ENCODE measurements at places on chromosomes 12 and 14. TPM values are rescaled to one million over a fixed set of nuclear protein-coding genes. Genes with fewer than 3 reads are reported as not detected.

- no peak overlapping the region for H3K27ac ChIP-seq
- no peak overlapping the region for H3K4me3 ChIP-seq
- no peaks in the 10 kb centered on the region for H3K36me3 ChIP-seq
- no peaks in the 10 kb centered on the region for H3K27me3 ChIP-seq
These were observed 63.7 kb upstream of the IFNG-AS1 start for GRCh38 chr12:67925552-67925951.

DNA sequence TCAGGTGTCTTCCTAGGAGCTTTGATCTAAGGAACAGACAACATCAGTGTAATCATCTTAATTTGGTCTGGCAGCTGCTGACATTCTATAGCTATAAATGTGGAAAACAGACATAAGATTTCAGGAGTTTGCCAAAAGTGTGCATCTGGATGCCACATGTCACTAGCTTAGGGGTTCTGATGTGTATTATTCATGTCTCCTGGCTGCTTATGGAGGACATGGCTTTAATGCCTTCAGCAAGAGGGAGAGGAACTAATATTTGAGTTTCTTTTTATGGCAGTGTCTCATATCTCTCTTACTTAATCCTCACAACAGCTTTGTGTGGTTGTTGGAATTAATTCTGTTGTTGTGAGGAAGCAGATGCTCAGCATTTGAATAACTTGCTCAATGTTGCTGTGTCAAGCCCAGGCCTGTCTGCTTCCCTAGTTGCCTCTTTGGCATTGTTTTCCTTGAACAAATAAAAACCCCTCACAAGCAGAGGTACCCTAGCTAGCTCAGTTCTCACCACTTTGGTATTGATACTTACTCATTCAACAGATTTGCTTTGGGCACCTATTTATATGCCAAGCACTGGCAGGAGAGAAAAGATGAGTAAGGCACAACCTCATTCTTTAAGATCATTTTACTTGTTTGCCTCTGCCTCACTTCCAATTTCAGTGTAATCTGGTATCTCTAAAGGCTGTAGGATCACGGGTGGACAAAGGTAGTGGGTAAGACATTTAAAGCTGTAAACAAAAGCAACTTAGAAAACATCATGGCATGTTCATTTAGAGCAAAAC lies 39.8 kb upstream of the EID3 start:
- no peak overlapping the region for H3K4me3 ChIP-seq
- H3K36me3 ChIP-seq = no peaks in the 10 kb centered on the region
- H3K27me3 ChIP-seq = no peaks in the 10 kb centered on the region
- DNase-seq = no peak
- no peak overlapping the region for H3K27ac ChIP-seq
- no peaks in the 10 kb centered on the region for H3K4me1 ChIP-seq

GRCh38 chr12:47192051-47192450 lies 112.3 kb upstream of the AMIGO2 start:
- H3K36me3 ChIP-seq = no peaks in the 10 kb centered on the region
- H3K27me3 ChIP-seq = no peaks in the 10 kb centered on the region
- H3K27ac ChIP-seq = no peak overlapping the region
- peaks cover 16% of the 10 kb centered on the region for H3K4me1 ChIP-seq
- no peak for DNase-seq

DNA sequence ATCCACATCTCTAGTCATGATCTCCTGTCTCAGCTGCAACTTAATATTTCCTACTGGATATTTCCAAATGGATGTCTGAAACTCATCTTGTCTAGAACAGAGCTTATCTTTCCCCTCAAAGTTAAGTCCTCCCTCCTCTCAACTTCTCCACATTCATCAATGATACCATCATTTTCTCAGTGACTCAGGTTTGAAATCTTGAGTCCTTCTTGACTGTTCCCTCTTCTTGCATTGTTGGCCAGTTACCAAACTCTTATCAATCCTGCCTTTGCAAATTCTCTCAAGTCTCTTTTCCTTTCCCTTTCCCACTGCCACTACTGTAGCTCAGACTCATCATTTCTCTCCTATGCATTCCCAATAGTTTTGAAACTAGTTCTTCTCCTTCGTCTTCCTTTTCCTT lies 14.3 kb upstream of the CHURC1 start:
- H3K4me3 ChIP-seq = no peak overlapping the region
- no peaks in the 10 kb centered on the region for H3K4me1 ChIP-seq
- H3K36me3 ChIP-seq = no peaks in the 10 kb centered on the region
- no peak overlapping the region for H3K27ac ChIP-seq
- DNase-seq = no peak

GRCh38 chr12:16606201-16606849 lies 363 bp upstream of the LMO3 start:
- no peak for DNase-seq
- H3K27ac ChIP-seq = peak overlapping the region; percentile 77
- peak overlapping the region; percentile 53 for H3K4me3 ChIP-seq
- H3K27me3 ChIP-seq = no peaks in the 10 kb centered on the region
- H3K36me3 ChIP-seq = no peaks in the 10 kb centered on the region

The ZC2HC1C gene
- total RNA-seq = 4.3 TPM

GRCh38 chr12:118312578-118312977 lies 60.1 kb downstream of the TAOK3 start:
- peaks cover 3% of the 10 kb centered on the region for H3K4me1 ChIP-seq
- no peak overlapping the region for H3K4me3 ChIP-seq
- no peak overlapping the region for H3K27ac ChIP-seq
- no peak for DNase-seq

GRCh38 chr12:23556661-23557060 lies 392.8 kb downstream of the SOX5 start:
- no peak overlapping the region for H3K27ac ChIP-seq
- no peaks in the 10 kb centered on the region for H3K36me3 ChIP-seq
- no peaks in the 10 kb centered on the region for H3K27me3 ChIP-seq
- H3K4me3 ChIP-seq = no peak overlapping the region
- DNase-seq = no peak

DNA sequence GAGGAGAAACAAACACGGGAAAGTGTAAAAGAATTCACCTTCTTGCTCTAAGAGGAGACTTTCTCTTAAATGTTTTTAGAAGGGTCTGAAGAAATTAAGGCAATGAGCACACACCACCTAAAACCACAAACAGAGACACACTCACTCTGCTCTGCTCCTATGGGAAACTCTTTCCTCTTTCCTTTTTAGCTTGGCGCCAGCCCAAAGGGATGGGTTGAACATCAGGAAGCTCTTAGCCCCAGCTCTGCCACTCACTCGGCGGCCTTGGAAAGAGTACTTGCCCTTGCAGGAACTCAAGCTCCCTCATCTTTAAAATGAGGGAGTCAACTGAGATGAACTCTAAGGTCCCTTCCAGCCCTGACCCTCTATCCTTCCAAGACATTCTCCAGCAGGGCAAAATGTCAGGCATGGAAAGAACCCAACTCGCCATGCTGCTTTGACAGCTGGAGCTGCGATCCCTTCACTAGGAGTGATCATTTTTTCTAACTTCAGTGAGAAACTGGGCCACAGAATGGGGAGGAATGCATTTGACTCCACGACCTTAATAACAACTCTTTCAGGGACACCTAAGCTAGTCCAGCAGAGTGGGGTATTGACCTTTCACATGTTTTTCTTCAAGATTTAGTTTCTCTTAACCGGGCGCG lies 980 bp upstream of the RNASE8 start:
- no peak overlapping the region for H3K27ac ChIP-seq
- H3K4me3 ChIP-seq = no peak overlapping the region
- no peaks in the 10 kb centered on the region for H3K4me1 ChIP-seq
- H3K36me3 ChIP-seq = no peaks in the 10 kb centered on the region
- no peak for DNase-seq

The ETFBKMT gene
- 3.7 TPM for total RNA-seq

The PPP1R12A gene
- total RNA-seq = 441 TPM

The TAS2R14 gene
- 1.5 TPM for total RNA-seq

The FICD gene
- 7.2 TPM for total RNA-seq

The GSKIP gene
- 11.5 TPM for total RNA-seq

The EXOC3L4 gene
- 2.0 TPM for total RNA-seq

The CACNA1C gene
- total RNA-seq = 104 TPM

Data from esophagus muscularis mucosa (tissue), 4 donors.